CD4-positive, alpha-beta T cell treated with Interleukin-17A for 1 hour (primary cell): ENCODE measurements at places on chromosomes 2 and 18.

GRCh38 chr2:177550264-177551200 lies 158.0 kb downstream of the AGPS start:
- no peak for DNase-seq

GRCh38 chr2:72092111-72092510 lies 55.6 kb downstream of the CYP26B1 start:
- no peak for DNase-seq

DNA sequence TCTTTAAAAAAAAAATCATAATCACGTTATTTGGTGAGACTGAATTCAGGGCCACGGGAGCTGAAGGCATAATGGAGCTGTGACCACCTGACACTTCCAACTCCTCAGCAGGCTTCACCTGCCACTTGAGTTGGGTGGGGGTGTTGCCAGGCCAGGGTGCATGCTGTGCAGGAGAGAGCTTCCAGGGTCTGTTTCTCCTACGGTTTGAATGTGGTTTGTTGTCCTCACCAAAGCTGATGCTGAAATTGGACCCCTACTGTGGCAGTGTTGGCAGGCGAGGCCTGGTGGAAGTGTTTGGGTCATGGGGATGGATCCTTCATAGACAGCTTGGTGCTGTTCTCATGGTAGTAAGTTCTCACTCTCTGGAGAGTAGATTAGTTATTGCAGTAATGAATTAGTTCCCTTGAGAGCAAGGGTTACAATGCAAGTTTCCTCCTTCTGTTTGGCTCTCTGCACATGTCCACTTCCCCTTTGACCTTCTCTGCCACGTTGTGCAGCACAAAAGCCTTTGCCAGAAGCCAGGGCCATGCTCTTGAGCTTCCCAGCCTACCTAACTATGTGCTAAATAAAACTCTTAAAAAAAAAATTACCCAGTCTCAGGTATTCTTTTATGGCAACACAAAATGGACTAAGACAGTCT lies 38.3 kb upstream of the ANKRD44 start:
- no peak for DNase-seq

- no peak for DNase-seq
These were observed 533.6 kb downstream of the RNF144A start for GRCh38 chr2:7450833-7451190.

DNA sequence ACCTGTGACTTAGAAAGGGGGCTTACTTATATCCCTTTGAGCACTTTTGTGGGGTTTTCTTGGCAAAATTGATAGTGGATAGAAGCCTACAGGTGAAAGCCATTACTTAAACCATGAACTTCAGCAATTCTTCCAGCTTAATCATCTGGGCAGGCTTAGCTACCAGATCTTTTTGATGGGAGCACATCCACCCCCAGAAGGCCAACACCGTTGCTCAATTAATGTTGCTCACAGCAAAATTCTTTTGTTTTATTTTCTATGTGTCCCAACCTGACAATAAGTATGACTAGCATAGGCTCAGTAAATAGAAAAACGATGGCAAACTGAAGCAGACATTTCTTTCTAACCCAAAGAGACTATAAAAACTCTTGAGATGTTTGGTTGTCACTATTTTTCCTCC lies 269.4 kb upstream of the TCF4 start:
- no peak for DNase-seq

- no peak for DNase-seq
These were observed 1.9 kb upstream of the NT5DC4 start for GRCh38 chr2:112718863-112719370.

DNA sequence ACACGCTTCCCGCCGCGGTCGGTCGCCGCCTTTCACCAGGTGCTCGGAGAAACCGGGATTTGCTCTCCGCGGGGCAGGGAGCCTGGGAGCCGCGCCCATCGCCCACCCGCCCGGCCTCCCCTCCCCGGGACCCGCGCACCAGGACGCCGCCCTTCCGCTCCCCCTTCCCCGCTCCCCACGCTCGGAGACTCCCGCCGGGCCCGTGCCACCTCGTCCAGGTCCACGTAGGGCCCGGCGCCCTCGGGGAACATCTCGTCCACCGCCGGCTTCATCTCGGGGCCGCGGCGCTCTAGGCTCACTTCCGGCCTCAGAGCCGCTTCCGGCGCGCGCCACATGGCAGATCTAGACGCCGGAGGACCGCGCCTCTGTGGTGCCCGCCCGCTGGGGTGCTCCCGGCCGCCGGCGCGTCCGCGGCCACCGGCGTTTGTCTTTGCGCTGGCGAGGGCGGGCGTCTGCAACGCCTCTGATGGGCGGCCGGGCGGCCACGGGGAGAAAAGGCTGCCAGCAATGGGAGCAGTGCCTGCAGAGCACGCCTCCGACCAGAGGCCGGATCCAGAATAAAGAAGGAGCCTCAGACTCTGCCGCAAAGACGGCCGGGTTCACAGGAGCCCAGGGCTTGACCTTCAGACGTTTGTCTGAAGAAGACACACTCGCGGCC lies at the start of gene COPS9:
Gene COPS9, minus strand, starts transcription at position 293 of the 658 bp plus-strand sequence. Its CDS starts 21 bp downstream, at position 272.
- peak; percentile 90 for DNase-seq

DNA sequence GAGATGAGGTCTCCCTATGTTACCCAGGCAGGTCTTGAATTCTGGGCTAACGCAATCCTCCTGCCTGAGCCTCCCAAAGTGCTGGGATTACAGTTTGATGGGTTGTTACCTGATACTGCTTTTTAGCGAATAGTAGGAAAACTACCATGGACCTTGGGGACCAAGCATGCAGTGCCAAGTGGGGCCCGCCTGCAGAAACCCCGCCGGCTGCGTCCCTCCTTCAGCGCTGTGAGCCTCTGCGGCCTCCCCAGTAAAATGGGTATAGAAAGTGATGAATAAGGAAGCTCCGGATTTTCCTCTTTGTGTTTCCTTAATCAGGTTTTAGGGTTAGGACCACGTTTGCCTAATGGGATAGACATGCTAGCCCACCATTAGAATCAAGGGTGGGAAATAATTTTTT lies 30.4 kb downstream of the RAMP1 start:
- no peak for DNase-seq

DNA sequence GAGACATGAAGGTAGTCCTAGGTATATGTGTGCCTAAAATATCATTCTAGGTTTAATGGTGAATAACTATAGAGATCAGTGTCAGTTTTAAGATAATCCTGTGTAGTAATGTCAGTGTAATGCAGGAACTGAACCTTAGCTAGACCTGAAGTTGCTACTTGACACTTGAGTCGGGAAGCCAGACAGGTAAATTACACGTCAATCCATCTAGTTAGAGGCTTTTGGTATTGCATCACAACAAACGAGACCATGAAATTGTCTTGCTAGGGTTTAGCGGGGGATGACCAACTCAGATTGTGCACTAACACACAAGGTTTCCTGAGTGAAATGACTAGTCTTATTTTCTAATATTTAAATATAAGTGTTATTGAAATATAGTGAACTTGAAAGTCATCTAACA lies 2.0 kb downstream of the YPEL5 start:
- peak; percentile 39 for DNase-seq

- no peak for DNase-seq
These were observed 11.6 kb downstream of the FECH start for GRCh38 chr18:57574866-57575265.

DNA sequence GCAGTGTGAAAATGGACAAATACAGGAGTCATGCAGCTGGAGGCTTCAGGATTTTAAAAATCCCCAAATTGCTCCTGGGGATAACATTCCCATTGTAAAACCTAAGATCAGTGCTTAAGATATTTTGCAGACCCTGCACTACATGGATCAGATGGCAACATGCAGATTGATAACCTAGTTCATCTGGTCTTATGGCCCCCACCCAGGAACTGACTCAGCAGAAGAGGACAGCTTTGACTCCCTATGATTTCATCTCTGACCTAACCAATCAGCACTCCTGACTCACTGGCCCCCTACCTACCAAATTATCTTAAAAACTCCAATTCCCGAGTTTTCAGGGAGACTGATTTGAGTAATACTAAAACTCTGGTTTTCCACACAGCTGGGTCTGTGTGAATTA lies 20.0 kb downstream of the SRBD1 start:
- DNase-seq = no peak

DNA sequence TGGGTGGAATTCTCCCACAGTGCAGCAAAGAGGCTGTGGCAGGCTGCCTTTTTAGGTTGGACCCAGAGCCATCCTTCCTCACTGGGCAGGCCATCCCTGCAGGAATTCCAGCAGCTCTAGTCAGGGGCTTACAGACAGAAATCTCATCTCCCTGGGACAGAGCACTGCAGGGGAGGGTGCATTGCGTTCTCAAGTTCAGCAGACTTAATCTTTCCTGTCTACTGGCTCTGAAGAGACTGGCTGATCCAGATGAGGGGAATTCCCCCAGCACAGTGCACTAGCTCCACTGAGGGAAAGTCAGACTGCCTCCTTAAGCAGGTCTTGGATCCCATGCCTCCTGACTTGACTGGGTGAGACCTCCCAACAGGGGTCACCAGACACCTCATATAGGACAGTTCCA lies 899.7 kb upstream of the VRK2 start:
- DNase-seq = no peak

DNA sequence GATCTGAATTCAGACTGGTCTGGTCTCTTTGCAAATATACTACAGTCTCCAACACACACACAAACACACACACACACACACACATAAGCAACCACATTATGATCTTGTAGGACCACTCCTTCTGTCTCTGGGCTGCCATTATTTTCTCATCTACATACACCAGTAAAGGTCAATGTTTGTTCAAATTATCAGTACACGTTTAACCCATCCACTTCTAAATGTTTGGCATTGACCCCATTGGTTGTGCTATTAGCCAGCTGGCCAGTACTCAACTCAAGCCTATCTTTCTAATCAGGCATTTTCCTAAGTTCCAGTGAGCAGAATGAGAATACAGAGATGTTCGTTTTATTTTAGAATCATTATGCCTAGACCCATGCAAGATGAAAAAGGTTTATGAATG lies 186.4 kb downstream of the CNTNAP5 start:
- no peak for DNase-seq

- no peak for DNase-seq
These were observed 86.7 kb downstream of the RNF144A start for GRCh38 chr2:7003895-7004294.

- DNase-seq = no peak
These were observed 129.5 kb upstream of the ALPP start for GRCh38 chr2:232249096-232249495.
